ENCODE measurements at places on chromosomes 4 and X.
A peak's percentile ranks its signal among the peaks of the same experiment; 100 is the strongest.

DNA sequence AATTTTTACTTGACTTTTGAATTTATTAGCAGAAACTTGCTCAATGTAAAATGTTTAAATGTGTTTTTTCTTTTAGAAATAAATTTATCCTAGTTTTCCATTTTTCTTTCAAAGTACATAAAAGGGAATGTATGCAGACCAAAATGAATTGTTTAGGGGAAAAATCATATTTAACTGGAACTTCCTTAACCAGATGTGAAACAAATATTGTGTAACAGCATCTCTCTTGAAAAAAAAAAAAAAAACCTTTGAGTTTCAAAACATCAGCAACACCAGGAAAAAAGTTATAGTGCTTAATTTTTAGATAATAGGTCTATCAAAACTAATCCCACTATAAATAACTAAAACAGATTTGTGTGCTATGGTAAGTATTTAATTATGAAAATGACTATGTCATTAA is 14.5 kb upstream of the CCNA2 start:
- no peak for DNase-seq

GRCh38 chrX:153728095-153728494 is 3.4 kb downstream of the ABCD1 start:
- no peak for DNase-seq

- no peak for DNase-seq
Observed at GRCh38 chrX:20382518-20383297, 116.0 kb upstream of the RPS6KA3 start.

GRCh38 chr4:48779095-48779997 is 733 bp downstream of the FRYL start:
- DNase-seq: peak; percentile 69

DNA sequence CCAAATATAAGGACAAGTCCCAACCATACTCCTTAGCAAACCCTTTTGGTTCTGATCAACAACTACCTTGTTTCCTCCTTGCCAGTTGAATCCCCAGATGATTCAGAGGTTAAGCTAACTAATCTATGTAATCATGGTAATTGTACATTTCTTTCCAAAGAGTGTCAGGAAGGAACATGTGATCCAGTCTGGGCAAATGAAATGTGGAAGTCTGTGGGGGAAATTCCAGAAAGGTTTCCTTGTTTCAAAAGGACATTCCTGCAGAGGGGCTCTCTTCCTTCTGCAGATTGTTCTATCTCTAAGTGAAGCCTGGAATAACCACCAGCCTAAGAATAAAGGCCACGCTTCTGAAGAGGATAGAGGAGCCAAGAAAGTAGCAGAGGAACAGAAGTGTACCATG is 7.0 kb downstream of the PRSS12 start:
- DNase-seq: no peak

GRCh38 chrX:55005256-55005655 is 5.1 kb downstream of the APEX2 start:
- DNase-seq: no peak

- DNase-seq: no peak
Observed at GRCh38 chrX:8244301-8244700, 73.2 kb upstream of the VCX2 start.

DNA sequence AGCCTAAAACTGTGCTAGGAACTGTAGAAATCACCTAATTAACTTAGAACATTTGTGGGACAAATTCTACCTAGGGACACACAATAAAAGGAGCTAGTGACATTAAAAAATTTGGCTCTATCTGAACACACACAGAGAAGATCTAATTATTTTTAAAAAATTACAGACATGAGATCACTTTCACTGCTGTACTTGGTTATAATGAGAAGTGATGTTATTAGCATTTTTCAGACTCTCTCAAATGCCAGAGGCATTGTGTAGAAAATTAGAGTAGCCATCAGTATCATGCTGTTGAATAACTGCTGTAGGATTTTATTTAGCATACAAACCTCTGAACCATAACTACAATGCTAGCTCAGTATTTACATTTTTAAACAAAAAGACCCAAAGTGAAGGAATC is 109.1 kb upstream of the ANK2 start:
- no peak for DNase-seq

- DNase-seq: no peak
Observed at GRCh38 chrX:71543316-71543715, 10.4 kb downstream of the OGT start.

DNA sequence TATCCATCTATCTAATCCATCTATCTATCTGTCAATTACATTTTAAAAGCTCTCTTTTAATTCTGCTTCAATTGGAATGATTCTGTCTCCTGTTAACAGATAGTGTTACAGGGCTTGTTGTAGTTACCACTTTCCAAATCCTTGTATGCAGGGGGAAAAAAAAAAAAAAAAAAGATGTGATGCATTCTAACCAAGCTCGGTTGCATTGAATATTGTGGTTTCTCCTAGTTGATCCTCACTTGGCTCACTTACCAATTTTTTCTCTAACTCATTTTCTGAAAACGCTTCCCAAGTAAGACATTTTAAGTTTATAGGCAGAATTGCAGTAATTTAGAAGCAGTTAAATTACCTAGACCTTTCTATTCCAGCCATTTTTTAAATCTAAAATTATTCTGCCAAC is 327.9 kb upstream of the PITX2 start:
- no peak for DNase-seq

- no peak for DNase-seq
Observed at GRCh38 chr4:81922313-81922712, 450.6 kb upstream of the RASGEF1B start.

DNA sequence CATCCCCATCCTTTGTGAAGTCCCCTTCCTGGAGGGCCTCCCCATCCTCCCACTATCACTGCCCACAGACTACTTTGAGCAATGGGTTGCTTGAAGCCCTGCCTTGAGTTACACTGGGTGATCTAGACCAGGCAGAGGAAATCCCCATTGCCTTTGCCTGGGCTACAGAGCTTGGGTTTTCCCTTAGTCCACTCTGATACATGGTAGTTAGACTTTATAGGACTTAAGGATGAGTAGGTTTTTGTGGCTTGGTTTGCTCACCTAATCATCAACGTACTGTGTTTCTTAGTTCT is 56.6 kb downstream of the TMEM131L start:
- peak; percentile 18 for DNase-seq

GRCh38 chrX:115906276-115906675 is 264.3 kb upstream of the AGTR2 start:
- DNase-seq: no peak

- DNase-seq: no peak
Observed at GRCh38 chr4:112511803-112512118, 4.2 kb downstream of the NEUROG2 start.

DNA sequence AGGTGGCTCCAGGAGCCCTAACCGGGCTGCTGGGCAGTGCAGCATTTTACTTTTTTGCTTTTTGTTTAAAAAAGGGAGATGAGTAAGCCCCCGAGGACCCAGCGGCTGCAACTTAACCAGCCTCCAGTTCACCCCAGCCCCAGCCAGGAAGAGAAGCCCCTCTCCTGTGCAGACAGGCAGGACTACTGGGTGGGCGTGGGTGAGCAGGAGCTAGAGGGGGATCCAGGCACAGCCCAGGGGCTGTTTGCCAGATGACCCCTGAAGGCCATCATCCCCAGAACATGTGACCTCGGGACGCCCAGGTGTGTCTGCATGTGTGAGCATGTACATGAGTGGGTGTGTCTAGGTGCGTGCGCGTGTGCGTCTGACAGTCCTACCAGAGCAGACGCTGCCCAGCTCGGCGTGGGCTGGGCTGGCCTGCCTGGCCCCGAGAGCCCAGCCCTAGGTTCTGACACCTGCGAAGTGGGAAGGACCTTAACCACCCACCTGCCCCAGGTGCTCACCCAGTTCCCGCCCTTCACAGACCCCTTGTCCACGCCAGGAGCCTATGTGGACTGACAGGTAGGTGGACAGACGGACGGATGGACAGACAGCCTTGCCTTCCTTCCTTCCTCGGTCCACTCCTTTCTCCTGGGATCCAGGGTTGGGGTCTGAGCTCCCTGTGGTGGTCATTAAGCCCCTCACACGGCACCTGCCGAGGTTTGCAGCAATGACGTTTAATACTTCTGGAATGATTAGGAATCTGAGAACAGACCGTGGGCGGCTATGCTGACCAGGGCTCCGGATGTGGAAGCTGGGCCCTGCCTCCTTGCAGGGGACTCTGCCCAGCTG is 7.8 kb upstream of the HAUS3 start:
- DNase-seq: no peak

- no peak for DNase-seq
Observed at GRCh38 chrX:25389266-25389665, 373.5 kb upstream of the ARX start.

- no peak for DNase-seq
Observed at GRCh38 chrX:108167211-108167872, 75.8 kb downstream of the ATG4A start.

- DNase-seq: no peak
Observed at GRCh38 chr4:55637272-55637820, 1.2 kb upstream of the NMU start.

GRCh38 chrX:30153881-30154260 is 61.5 kb upstream of the MAGEB2 start:
- DNase-seq: no peak

DNA sequence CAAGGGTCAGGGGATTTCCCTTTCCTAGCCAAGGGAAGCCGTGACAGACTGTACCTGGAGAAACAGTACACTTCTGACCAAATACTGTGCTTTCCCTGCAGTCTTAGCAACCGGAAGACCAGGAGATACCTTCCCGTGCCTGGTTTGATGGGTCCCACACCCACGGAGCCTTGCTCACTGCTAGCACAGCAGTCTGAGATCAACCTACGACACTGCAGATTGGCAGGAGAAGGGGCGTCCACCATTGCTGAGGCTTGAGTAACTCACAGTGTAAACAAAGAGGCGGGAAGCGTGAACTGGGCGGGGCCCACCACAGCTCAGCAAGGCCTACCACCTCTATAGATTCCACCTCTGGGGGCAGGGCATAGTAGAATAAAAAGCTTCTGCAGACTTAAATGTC is 48.7 kb upstream of the SRD5A3 start:
- DNase-seq: no peak

DNA sequence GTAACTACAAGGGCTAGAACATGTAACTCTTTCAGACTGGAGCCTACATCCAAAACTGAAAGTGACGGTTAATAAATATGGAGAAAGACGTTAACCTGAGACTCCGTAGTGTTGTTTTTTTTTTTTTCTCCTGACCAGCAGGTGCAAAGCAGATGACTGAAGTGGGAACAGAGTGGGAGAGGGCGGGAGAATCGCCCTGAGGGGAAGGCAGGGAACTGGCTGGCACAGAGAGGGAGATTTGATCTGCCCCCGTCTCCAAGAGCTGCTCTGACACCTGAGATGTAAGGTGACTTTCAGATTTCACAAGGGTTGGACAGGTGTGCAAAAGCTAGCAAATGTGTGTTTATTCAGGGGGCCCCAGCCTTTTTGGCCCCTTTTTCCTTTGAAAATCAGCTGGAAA is 180.2 kb downstream of the PALLD start:
- DNase-seq: no peak

DNA sequence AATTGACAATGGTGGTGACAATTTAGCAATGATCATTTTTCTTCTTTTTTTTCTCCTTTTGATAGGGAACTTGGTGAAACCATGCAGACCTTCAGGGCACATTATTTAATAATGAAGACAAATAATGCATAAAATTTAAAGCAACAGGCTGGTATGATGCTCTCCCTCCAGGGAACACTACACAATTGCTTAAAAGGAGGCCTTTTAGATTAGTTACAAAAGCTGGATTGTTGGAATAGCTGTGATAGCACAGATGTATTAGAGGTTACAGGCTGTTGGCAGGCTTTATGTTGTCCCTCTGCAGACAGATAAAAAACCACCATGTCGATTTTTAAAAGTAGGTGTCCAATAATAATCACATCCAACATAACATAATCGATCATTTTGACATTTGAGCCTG is 307.0 kb downstream of the ADGRL3 start:
- DNase-seq: no peak

- DNase-seq: no peak
Observed at GRCh38 chrX:55169782-55170181, 50.4 kb upstream of the PAGE5 start.

GRCh38 chr4:48596336-48596735 is 106.3 kb downstream of the ZAR1 start:
- DNase-seq: no peak

GRCh38 chr4:145820407-145820806 is 118.2 kb downstream of the ZNF827 start:
- DNase-seq: no peak

DNA sequence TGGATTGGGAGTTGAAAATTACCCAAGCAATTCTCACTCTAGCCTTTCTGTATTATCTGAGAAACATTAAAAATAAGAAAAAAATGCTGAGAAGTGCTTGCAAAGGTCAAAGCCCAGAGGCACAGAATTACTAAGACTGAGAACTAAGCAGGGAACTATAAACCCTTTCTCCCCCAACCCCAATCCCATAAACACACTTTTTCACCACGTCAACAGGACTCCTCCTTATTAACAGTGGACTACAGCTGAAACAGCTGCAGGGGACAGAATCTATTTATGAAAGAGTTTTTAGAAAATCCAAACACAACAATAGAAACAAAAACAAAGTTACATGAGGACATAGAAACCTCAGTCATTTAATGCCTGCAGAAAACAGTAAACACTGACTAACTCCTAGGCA is 984.1 kb downstream of the TRAM1L1 start:
- no peak for DNase-seq

- DNase-seq: no peak
Observed at GRCh38 chr4:156710365-156711192, 261.0 kb downstream of the PDGFC start.

DNA sequence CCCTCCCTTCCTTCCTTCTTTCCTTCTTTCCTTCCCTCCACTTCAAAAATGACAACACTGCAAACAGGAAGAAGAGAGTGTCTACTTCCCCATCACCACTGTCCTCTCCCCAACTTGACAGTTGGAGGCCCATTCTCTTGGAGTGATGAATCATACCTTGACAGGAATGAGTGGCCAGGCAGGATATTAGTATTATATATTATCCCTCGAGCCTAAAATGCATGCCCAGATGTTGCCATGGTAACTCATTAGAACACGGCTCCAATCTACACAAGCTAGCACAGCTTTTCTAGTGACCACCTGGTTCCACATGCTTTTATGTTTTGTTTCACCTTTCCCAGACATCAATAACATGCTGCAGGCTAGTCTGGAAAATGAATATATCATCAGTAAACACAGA is 71.3 kb upstream of the LHFPL1 start:
- no peak for DNase-seq

GRCh38 chr4:159446266-159446976 is 343.5 kb downstream of the RAPGEF2 start:
- no peak for DNase-seq

DNA sequence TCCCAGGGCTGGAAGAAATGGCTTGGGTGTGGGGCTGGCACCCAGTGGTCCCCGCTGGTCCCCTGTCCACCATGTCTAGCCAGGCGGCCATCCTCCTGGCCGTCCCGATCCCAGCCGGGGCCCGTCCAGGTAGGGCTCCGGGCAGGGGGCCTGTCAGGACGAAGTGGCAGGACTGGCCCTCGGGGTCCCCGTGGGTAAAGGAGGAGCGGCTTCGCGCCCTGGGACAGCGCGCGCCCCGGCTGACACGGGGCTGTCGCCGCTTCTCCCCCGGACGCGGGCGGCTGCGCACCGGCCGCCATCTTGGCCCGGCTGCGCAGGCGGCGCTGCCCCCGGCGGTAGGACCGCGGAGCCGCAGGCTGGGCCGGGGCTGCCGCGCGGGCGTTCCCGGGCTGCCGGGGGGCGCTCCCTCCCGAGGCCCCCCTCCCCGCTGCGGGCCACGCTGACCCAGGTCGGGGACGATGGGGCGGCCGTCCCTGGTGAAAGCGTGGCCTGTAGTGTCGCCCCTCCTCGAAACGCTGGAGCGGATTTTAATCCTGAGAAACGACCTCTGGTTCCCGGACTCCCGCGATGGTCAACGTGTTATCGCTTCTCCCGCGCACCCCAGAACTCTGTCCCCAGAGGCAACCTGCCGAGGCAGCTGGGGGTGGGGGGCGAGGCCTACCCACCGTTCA is 60.4 kb upstream of the BCOR start:
- DNase-seq: no peak

GRCh38 chr4:175762582-175762981 is 49.5 kb downstream of the GPM6A start:
- DNase-seq: no peak

All from effector memory CD8-positive, alpha-beta T cell (primary cell).